Lower leg skin (tissue), 4 donors: ENCODE measurements at places on chromosomes 7 and 10. TPM values are rescaled to one million over a fixed set of nuclear protein-coding genes. Genes with fewer than 3 reads are reported as not detected.

ASB10 gene
- not detected for total RNA-seq

PRR15 gene
- 0.15 TPM for total RNA-seq

CCDC172 gene
- total RNA-seq, result not detected

LIPN gene
- 80.5 TPM for total RNA-seq

PTF1A gene
- not detected for total RNA-seq

SKIDA1 gene
- total RNA-seq, result 0.54 TPM
